Dermis blood vessel endothelial cell (primary cell): ENCODE measurements at places on chromosomes 7 and 10. TPM values are rescaled to one million over a fixed set of nuclear protein-coding genes. Genes with fewer than 3 reads are reported as not detected.

GRCh38 chr10:79269443-79269842 is 77.8 kb upstream of the PPIF start:
- DNase-seq = no peak

Gene PDCD11
- 41.5 and 50.5 TPM in 2 replicates for total RNA-seq

GRCh38 chr10:14309593-14309992 is 21.1 kb downstream of the FRMD4A start:
- no peak for DNase-seq

- DNase-seq = peak; percentile 83
Observed at GRCh38 chr7:100132697-100133151, 6.0 kb downstream of the MBLAC1 start.

- peak; percentile 76 for DNase-seq
Observed at GRCh38 chr7:88111140-88111743, 108.6 kb downstream of the SRI start.

- no peak for DNase-seq
Observed at GRCh38 chr7:103551016-103551415, 105.0 kb upstream of the SLC26A5 start.

Gene SH2D4B
- total RNA-seq = 0.05 and 0.34 TPM in 2 replicates

- DNase-seq = no peak
Observed at GRCh38 chr7:90453931-90454330, 15.5 kb upstream of the PTTG1IP2 start.

- DNase-seq = no peak
Observed at GRCh38 chr7:51154201-51154600, 162.4 kb downstream of the COBL start.

Gene DPP6
- total RNA-seq = not detected in 2 replicates

Gene NODAL
- total RNA-seq = not detected in 2 replicates

DNA sequence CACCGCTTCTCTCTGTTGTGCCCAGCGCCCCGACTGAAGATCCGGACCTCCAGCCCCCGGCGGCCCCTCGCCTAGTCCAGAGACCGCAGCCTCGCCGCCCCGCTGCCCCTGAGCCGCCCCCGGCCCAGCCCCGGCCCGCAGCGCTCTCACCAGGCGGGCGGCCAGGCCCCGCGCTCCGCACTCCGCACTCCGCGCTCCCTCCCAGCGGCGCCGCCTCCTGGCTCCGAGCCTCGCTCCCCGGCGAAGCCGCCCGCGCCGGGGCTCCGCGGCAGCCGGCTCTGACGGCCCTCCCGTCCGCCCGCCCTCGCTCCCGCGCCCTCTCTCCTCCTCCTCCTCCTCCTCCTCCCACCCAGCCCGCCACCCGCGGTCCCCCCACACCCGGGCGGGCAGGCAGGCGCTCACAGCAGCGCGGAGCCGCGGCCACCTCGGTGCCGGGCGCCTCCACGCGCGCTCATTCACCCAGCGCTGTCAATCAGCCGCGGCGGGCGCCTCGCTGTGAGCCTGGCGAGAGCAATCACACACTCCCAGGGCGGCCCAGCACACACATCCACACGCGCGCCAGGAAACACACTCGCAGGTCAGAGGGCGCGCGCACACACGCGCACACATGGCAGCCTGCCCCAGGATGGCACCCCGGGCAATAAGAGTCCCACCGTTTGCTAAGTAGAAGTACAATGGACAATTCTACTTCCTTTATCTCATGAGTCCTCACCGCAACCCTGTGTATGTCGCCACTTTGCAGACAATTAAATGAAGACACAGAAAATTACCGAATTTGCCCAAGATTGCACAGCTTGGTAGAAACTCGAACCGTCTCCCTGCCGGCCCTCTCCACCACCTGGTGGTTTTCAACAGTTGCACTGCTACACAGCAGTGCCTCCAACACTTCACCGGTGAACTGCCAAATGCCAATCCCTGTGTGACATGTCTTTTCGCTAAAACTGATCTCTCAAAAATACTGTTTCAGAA is at the start of gene PRRT4:
PRRT4 (minus strand) TSS at position 280 of the 969 bp plus-strand sequence.
- peak; percentile 32 for DNase-seq

DNA sequence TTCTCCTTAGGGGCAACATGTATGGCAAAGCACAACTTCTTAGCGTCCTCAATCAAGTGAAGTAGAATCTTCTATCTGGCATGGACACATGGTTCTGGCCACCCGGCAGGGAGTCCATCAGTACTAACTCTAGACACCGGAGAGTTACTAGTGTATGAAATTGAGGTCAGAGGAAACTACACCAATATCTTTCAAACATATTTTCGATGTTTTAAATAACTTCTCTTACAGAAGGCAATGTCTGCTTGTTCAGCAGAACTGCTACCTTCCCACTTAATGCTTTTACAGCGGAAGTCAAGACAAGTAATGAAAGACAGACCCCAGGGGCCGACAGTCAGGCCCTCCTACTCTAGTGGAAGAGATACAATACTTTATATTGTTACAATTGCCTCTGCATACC is 89.9 kb downstream of the RNF216 start:
- DNase-seq = no peak

Gene PRTFDC1
- 8.0 and 13.2 TPM in 2 replicates for total RNA-seq

DNA sequence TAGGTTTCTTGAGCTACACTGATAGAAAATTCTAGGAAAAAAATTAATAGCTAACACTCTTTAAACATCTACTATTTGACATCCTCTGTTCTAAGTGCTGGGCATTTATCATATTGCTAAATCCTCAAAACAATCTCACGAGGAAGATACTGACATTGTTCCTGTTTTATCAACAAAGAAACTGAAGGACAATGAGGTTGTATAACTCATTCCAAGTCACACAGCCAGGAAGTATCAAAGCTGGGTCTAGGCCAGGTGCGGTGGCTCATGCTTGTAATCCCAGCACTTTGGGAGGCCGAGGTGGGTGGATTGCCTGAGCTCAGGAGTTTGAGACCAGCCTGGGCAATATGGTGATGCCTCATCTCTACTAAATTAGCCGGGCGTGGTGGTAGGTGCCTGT is 51.6 kb upstream of the IL6 start:
- DNase-seq = peak; percentile 81

Gene CCDC172
- not detected in 2 replicates for total RNA-seq

DNA sequence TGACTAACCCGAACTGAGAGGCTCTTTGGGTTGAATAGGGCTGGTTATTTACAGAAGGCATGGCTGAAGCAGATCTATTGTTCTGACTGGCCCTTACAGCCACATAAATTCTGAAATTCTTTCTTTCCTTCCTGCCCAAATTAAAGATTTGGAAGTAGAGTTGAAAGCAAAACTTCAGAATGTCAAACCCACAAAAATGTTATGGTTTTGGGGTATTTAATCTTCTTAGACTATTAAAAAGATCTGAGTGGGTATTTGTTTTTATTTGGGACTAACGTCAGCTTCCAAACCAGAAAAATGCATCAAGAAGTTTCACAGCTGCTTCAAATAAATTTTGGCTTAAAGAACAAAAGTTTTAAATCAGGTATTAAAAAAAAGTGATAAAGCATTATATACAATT is 124.5 kb downstream of the AHR start:
- DNase-seq = no peak

Gene TMEM176B
- not detected in 2 replicates for total RNA-seq

- DNase-seq = no peak
Observed at GRCh38 chr7:158035343-158035742, 552.3 kb downstream of the PTPRN2 start.

DNA sequence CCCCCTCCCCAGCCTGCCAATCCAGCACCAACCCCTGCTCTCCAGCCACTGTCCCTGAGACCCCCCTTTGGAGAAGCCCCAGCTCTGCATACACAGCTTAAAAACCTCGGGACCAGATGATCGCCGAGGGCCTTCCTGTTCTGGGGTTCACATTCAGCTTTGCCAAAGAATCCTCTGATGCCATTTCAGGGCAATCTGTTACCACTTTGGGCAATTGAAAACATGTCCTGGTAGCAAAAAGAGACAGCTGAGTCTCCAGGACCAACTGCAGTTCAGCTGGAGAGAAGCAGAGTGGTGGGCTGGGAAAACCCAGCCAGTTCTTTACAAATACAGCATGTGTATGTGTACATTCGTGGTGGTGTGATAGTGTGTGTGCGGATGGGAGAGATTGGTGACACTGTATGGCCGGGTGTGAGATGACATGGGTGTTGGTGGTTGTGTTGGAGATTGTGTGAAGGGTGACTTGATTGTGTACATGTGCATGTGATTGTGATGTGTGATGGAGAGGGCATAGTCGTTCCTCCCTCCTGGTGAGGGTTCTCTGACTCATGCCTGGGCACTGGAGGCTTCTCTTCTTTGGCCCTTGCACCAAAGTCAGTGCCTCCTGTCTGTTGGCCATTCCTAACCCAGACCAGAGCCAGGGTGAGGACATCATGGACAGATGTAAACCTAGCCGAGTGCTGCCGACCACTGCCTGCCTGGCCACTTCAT is 48.5 kb upstream of the AQP1 start:
- DNase-seq = no peak

DNA sequence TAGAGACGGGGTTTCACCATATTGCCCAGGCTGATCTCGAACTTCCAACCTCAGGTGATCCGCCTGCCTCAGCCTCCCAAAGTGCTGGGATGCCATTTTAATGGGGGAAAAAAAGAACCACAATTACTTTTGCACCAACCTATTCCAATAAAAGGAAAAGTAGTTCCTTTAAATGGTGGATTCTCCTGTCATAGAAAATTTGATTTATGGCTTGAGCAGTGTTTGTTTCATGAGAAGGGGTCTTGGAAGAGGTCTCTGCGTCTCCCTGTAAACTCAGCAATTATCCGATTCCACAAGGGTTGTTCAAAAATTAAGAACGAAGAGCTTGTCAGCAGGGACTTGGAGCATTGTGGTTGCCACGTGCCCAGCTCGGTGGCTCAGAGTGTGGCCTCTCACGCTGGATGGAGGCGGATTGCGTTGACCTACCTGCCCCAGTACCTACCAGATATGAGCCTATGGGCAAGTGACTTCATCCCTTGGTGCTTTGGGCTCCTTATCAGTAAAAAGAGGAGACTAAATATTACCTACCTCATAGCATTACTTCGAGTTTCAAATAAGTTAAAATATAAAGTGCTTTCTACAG is 2.8 kb upstream of the TRIP6 start:
- DNase-seq = no peak

- DNase-seq = no peak
Observed at GRCh38 chr7:104962781-104963180, 51.2 kb upstream of the KMT2E start.

- DNase-seq = peak; percentile 67
Observed at GRCh38 chr7:30062587-30062986, 34.4 kb downstream of the PLEKHA8 start.

- no peak for DNase-seq
Observed at GRCh38 chr10:77458986-77459590, 178.5 kb downstream of the KCNMA1 start.

Gene CALU
- total RNA-seq = 421 and 506 TPM in 2 replicates

Gene UTF1
- total RNA-seq = not detected in 2 replicates

DNA sequence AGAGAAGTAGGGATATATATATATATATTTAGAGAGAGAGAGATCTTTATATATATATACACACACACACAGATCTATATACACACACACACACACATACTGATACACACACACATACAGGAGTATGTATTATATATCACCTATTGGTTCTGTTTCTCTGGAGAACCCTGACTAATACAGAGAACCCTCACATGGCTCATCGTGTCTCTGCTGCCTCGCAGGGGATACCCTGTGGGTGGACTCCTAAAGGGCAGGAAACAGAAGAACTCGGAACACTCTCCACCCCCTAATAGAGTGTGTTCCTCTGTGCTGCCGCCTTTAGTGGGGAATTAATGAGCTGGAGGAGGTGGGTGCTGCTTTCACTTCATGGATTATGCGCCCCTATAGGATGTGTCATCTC is 86.6 kb downstream of the NPY start:
- DNase-seq = no peak

- DNase-seq = no peak
Observed at GRCh38 chr7:155232911-155233310, 64.8 kb upstream of the INSIG1 start.

DNA sequence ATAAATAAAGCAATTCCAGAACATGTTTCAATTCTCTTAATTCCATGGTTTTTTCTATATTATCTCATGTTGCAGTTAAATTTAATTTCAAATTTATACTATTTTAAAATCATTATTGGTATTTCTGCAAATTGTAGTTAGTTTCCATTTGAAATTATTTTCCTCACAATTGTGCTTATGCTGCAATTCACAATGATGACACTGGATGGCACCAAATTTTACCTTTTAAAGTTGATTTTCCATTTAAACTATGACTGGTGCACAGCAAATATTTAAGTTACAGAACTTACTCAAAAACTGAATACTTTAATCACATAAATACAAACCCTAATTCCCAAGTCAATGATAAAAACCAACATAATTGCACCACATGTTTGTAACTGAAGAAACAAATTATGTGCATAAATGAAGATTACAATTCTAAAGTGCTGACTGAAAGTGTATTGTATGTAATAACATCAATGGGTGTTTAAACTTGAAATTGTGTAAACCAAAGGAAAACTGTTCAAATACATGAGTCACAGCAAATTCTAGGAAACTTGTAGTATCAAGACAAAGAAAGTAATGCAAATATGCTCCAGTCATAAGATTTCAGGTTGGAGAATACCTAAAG is 75.3 kb upstream of the AASS start:
- peak; percentile 61 for DNase-seq

- no peak for DNase-seq
Observed at GRCh38 chr7:152312316-152312715, 123.5 kb downstream of the KMT2C start.

GRCh38 chr7:151018421-151019129 is 5.7 kb downstream of the ATG9B start:
- no peak for DNase-seq

- DNase-seq = no peak
Observed at GRCh38 chr10:129506101-129506797, 39.2 kb downstream of the MGMT start.

DNA sequence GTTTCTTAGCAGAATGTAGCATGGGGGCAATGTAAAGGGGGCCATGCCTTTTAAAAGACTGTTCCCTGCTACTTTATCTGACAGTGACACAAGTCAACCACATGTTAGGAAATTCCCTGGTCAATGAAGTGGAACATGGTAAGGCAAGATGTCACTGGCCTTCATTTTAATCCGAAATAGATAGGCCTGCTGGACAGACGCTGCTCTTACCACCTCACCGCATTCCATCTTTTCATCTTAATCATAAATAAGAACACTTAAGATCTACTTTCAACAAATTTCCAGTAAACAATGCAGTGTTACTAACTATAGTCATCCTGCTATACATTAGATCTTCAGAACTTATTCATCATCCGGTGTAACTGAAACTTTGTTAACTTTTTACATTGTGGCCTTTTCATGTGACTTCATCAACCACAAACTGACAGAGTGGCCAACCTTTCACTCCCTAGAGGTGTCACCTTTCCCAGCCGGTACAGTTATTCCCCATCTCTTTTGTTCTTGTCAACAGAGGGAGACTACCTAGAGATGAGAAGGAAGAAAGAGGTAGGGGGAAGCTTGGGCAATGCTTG is 15.6 kb downstream of the ASB4 start:
- no peak for DNase-seq

GRCh38 chr10:34716234-34716633 is 98.9 kb downstream of the PARD3 start:
- DNase-seq = no peak

- DNase-seq = no peak
Observed at GRCh38 chr7:152660021-152660420, 15.9 kb downstream of the XRCC2 start.
